ENCODE measurements at places on chromosomes 6 and 20.

- no peak for DNase-seq
These were observed 776.4 kb upstream of the NRSN1 start for GRCh38 chr6:23349521-23350147.

DNA sequence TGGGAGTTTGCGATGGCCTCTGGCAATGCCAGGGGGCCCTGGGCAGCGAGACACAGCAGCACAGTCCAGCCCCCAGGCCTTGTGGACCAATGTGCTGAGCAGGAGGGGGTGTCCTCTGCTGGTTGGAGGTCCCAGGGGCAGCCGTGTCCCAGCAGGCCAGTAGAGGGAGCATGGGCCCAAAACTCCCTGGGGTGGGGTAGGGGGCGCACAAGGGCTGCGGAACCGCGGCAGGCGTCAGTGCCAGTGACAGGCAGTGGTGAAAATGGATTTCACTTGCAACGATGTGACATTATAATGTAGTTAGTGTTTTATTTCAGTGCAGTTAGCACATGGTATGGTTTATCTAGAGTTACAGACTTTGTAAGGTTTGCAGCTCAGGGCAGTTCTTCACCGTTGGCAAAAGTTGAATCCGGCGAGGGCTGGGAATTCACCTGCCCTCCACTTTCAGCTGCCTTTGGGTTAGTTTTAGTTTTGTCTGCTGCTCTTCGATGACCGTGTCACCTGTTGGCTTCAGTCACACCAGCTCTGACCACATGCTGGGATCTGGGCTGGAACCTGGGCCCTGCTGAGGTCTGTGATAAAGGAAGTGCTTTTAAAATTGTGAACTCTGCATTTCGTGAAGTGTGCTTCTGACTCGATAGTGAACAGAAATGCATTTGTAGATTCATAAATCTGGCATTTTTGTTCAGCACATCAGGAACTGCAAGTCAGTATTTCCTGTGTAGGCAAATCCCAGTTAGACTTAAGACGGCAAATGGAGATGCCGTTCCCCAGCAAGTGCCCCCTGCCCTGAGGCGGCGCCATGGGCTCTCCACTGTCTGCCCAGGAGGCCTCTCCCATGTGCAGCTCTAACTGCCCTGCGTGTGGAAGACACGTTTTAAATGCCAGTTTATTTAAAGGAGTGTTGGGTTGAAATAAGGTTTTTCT is 46.8 kb downstream of the PYGB start:
- peak; percentile 42 for DNase-seq

DNA sequence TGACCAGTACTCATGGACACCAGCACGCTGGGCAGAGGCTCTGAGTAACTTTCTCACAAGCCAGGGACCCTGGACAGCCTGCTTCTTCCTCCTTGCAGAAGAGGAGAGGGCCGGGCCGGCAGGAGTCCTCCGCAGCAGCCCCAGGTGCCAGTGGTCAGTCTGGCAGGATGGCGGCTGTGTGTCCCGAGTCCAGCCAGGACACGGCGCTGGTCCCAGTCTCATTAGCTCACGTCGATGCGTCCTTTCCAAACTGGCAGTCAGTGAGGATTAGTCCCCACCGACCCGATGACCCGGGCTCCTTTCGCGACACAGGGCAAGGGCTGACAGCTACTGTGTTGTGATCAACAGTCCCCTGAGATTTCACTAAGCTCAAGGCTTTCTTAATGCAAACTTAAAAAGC is 267.0 kb downstream of the TAF4 start:
- no peak for DNase-seq

DNA sequence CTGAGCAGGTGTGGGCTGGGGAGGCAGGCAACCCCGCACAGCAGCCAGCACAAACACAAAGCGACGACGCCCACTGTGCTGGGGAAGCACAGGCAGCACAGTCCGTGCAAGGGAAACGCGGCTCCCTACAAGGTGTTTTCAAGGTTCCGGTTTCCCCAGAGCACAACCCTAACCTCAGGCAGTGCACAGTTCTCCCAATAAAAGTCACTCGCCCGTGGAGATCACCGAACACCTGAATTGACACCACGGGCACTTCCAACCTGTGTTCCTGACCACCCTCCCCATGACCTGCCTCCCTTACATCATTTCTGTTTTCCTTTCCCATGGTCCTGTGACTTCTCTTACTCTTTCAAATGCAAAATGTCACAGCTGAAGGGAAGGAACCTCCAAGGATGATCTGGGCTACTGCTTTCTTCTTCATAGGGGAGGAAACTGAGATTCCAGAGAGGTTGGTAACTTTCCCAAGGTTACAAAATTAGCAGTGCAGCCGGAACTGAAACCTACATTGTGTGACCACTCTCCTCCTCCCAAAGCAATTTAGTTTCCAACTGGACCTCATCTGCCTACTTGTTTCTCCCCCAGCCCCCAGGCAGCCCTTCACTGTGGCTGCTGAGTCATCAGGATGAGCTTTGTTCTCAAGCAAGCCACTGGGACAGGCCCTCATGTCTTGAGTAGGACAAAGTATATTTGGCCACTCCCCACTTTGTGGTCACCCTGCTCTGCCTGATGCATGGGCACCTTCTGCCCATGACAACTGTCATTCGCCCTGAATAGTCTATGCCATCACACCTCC is 125.3 kb downstream of the ATXN1 start:
- DNase-seq = no peak

DNA sequence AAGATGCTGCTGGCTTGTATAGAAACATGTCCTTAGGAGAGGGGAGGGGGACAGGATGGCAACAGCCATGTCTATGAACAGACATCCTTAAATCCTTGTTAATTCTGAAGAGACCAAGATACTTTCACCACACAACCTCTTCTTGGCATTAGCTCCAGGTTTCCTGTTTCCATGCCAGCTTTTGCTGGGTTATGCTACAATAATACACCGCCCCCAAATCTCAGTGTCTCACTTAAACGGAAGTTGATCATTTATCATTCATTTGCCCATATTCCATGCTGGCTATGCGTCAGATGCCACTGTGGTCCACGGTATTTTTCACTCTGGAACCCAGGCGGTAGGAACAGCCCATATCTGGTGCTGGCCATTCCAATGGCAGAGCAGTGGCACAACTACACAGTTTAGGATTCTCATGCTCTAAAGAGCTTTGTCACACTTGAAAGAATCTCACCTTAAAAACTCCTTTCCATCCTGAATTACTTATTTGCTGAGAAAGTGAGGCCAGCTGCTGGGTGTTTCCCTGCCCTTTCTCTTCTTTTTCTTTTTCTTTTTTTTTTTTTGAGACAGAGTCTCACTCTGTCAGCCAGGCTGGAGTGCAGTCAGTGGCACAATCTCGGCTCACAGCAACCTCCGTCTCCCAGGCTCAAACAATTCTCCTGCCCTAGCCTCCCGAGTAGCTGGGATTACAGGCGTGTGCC is 3.7 kb upstream of the RNASET2 start:
- DNase-seq = no peak

DNA sequence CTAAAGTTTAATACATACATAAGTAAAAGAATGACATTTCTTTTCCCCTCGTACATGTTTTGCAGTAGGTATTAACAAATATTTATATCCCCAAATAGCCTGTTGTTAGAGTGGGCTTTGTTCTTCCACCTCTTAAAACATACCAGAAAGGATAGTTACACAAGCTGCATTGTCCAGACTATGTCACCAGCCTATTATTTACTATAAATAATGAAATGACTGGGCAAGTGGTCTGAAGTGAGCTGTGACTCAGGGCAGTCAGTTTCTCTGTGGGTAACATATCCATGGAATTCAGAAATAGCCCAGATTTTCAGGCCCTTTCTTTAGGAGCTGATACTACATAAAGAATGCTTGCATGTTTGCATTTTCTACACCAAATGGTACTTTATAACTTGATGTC is 60.1 kb downstream of the FUT9 start:
- DNase-seq = no peak

GRCh38 chr6:142313284-142313683 is 11.5 kb downstream of the ADGRG6 start:
- DNase-seq = no peak

GRCh38 chr6:106117579-106117978 is 31.4 kb downstream of the PRDM1 start:
- DNase-seq = peak; percentile 82

GRCh38 chr6:11752360-11752759 is 26.2 kb downstream of the ADTRP start:
- no peak for DNase-seq

DNA sequence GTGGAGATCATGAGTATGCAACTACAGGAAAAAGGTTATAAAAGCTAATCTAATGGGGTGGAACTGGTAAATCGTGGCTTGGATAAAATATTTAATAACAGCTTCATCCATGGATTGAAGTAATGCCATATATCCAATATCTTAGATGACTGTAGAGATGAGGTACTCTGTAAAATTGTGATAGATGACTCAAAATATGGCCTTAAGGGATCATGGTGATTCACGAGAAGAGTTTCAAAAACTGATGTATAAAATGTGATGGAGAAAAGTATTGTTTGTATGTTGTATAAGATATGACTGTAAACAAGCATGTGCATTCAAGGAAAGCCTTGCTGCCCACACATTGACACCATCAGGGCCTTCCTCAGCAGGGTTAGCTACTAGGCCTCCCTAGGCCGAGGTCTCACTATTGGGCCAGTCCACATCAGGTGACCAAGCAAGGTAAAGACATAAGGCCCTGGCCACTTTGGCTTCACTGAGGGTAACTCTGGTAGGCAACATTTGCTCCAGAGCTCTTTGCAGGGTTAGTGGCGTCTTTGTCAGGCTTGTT is 17.7 kb upstream of the CCN6 start:
- no peak for DNase-seq

- no peak for DNase-seq
These were observed 282.5 kb downstream of the ESR1 start for GRCh38 chr6:152089992-152090391.

GRCh38 chr6:92289831-92290230 is 1129.5 kb downstream of the EPHA7 start:
- DNase-seq = no peak

All from activated CD4-positive, alpha-beta T cell treated with anti-CD3 and anti-CD28 coated beads, Interleukin-2, Interleukin-4, amounts not matched to agents 100 ng/mL and 50 ng/mL, durations not matched to agents 16 hours and 8 hours (primary cell).